MCF 10A (cell line): ENCODE measurements at places on chromosomes 2 and 18. TPM values are rescaled to one million over a fixed set of nuclear protein-coding genes. Genes with fewer than 3 reads are reported as not detected.

The ASPRV1 gene
- 0.20 and 0.23 TPM in 2 replicates for total RNA-seq

The COX7A2L gene
- 190 and 249 TPM in 2 replicates for total RNA-seq

The TUBB8B gene
- total RNA-seq, result not detected in 2 replicates

The VWA3B gene
- not detected in 2 replicates for total RNA-seq

The PSMA8 gene
- total RNA-seq, result not detected in 2 replicates

The HNMT gene
- 0.28 TPM in 1 of 2 replicates, not detected in the other for total RNA-seq

The AKAIN1 gene
- total RNA-seq, result not detected in 2 replicates

The LYPD6 gene
- total RNA-seq, result 2.0 and 3.2 TPM in 2 replicates

The LHCGR gene
- total RNA-seq, result not detected in 2 replicates

The KRTCAP3 gene
- 4.1 and 6.9 TPM in 2 replicates for total RNA-seq
